ENCODE measurements at places on chromosomes 11 and 22.

- peak; percentile 79 for DNase-seq
Measured at GRCh38 chr11:32172848-32173834, 82.3 kb downstream of the RCN1 start.

DNA sequence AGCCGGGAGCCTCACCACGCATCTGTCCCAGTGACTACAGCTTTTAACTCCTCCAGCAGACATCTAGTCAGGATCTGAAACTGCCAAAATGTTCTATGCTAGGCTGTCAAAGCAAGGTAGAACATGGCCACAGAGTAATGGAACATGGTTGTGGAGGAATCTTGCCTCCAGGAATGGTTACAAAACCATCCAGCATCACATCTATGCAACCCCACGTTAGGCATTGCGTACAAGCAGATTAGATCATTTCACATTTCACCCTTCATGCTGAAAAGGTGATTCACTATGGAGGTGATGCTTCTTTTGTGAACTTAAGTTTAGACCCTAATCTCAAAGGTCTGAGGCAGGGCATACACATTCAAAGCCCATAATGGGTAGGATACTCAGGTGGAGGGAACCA is 103.0 kb downstream of the PARVA start:
- DNase-seq = no peak

GRCh38 chr11:116263019-116263418 is 509.8 kb downstream of the BUD13 start:
- no peak for DNase-seq

DNA sequence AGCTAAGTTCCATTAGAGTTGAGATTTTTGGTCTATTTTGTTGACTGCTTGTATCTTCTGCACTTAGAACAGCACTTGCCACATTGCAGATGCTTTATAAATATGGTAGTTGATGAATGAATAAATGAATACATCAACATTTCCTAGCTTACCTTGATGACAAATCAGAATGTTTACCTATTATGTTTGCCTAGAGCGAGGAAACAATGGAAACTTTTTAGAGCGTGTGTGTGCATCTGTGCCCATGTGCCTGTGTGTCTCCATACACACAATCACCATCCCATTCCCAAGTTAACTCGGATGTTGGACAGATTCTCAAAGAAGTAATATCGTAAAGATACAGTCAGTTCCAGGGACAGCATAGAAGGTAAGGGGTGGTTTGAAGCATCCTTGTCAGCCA is 139.1 kb downstream of the DBX1 start:
- DNase-seq = no peak

GRCh38 chr11:50298182-50298988 is 265.7 kb downstream of the OR4C45 start:
- peak; percentile 17 for DNase-seq

GRCh38 chr22:40422558-40423309 is 52.3 kb downstream of the SGSM3 start:
- no peak for DNase-seq

DNA sequence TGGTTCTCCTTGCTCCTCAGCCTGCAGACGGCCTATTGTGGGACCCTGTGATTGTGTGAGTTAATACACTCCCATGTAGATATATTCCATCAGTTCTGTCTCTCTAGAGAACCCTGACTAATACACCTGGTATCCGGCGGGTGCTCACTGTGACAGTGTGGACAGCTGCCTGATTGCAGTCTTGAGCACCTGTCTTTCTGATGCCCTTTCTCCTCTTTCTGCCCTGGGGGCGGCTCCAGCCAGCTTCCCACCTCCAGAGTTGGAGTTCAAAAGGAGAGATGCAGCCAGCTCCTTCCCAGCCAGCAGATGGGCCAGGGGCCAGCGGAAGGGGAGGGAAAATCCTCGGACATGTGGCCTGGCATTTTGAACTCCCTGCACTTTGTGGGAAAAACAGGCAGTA is 15.0 kb downstream of the SMIM38 start:
- DNase-seq = no peak

- no peak for DNase-seq
Measured at GRCh38 chr11:1938343-1939005, 8.7 kb upstream of the MRPL23 start.

DNA sequence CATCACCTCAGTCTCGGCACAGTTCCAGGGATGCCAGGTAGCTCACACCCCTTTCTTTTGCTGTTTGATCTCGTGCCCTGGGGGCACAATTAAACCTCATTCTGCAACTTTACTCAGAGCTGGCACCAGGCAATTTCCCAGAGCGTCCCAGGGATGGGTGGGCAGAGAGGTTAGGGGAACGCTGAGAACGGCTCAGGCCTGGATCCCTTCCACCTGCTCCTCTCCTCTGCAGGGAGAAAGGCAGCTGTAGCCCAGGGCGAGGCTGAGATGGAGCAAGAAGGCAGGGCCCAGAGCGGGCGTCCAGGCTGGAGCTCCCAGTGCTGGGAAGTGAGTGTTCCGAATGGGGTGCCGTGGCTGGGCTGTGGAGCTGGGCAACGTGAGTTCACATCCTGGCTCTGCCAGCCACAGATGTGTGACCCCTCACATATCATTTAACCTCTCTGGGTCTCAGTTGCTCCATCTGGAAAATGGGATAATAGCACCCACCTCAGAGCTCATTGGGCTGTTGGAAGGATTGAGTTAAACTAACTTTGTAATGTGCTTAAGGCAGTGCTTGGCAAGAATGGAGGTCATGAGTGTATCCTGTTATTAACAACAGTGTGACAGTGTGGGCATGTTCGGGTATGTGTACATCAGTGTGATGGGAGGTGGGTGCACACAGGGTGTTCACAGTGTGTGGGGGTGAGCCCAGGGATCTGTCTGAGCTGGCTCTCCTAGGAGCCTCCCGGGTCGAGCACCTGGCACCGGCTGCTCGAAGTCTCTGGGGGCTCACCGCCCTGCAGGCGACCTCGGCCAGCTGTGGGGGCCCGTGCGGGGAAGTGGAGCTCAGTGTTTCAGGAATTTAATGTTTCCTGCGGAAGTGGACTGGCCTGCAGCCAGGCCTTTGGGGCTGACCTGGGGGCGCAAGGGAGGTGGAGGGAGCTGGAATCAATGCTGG is 15.5 kb downstream of the OTUB1 start:
- DNase-seq = peak; percentile 57

- no peak for DNase-seq
Measured at GRCh38 chr22:37491559-37492427, 5.6 kb upstream of the MFNG start.

- no peak for DNase-seq
Measured at GRCh38 chr11:117713538-117713991, 83.5 kb downstream of the DSCAML1 start.

- DNase-seq = no peak
Measured at GRCh38 chr11:117720061-117720511, 76.9 kb downstream of the DSCAML1 start.

GRCh38 chr11:110079726-110080125 is 13.5 kb upstream of the ZC3H12C start:
- no peak for DNase-seq

DNA sequence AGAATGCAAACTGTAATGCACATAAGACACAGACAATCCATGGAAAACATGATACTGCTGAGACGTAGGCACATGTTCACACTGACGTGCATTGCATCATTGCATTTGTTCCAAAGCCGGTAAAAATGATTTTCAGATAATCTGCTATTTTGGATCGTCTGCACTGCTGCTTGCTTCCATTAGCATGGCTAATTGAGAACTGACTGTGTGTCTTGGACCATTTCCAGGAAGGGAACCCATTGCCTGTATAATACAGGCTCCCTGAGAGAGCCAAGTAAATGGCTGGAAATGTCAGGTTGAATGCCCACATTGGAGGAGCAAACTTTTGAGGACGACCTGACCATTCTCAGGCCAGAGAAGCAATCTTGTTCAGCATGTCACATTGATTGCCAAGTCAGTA is 304.8 kb downstream of the ST3GAL4 start:
- DNase-seq = no peak

- DNase-seq = no peak
Measured at GRCh38 chr11:36628765-36629244, 30.8 kb upstream of the RAG2 start.
